NCI-H69 (cell line): ENCODE measurements at places on chromosomes 5 and 9.
A peak's percentile ranks its signal among the peaks of the same experiment; 100 is the strongest.

GRCh38 chr5:100641833-100642232, 106.7 kb downstream of the FAM174A start:
- DNase-seq: no peak

DNA sequence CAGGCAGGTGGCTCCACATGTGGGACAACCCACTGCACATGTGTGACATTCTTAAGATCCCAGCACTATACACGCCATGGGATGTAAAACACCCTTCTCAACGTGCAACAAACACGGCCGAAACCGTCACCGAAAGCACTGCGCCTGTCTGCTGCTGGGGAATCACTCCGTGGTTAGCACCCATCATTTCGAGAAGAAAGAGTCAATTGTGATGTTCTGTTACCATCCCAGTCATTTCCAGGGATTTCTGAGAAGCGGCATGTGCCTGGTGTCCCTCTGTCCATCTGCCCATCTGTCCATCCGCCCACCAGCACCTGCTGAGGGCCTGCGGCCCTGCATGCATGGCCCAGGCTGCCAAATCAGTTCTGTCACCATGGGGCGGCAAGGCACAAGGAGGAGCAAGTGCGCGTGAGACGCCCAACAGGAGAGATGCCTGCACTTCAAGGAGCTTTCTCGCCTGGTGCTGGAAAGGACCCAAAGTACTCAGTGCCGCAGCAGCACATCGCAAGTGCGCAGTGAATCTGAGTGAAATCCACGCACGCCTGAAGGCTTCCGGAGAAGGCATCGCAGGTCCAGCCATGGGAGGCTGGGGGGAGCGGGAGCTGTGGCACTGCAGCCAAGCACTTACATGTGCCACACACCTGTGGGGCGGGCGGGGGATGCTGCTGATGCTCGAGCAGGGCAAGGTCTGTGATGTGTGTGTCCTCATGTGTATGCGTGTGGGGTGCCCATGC, 38.0 kb downstream of the VAV2 start:
- no peak for DNase-seq

DNA sequence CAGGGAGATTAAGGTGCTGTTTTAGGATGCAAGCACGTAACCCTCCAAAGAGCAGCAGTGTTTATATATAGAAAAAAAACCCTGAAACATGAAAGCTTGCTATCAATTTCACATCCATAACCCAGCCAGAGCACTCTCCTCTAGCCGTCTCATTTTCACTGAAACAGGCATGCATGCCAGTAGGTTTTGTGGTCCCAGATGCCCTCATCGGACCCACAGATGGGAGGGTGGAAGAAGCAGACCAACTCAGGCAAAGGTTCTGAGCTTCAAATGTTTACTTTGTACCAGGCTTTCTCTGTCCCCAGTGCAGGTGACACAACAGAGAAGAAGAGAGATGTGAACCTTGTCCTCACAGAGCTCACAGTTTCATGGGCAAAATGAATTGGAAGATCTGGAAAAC, 127.4 kb upstream of the ATP10B start:
- DNase-seq: no peak

DNA sequence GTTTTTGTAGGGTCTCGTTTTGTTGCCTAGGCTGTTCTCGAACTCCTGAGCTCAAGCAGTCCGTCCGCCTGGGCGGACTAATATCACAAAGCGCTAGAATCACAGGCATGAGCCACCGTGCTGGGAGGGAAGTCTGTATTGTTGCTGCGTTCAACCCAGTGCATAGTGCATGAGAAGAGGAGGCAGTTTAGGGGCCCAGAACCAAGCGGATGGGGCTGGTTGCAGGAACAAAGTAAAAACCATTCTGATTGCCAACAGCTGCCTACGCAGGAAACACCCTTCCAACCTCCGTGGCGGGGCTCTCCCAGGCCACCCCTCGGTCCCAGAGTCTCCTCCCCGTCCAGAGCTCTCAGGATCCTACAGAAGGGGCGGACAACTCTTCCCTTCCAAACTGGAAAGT, 87.1 kb downstream of the ANXA2R start:
- DNase-seq: no peak

DNA sequence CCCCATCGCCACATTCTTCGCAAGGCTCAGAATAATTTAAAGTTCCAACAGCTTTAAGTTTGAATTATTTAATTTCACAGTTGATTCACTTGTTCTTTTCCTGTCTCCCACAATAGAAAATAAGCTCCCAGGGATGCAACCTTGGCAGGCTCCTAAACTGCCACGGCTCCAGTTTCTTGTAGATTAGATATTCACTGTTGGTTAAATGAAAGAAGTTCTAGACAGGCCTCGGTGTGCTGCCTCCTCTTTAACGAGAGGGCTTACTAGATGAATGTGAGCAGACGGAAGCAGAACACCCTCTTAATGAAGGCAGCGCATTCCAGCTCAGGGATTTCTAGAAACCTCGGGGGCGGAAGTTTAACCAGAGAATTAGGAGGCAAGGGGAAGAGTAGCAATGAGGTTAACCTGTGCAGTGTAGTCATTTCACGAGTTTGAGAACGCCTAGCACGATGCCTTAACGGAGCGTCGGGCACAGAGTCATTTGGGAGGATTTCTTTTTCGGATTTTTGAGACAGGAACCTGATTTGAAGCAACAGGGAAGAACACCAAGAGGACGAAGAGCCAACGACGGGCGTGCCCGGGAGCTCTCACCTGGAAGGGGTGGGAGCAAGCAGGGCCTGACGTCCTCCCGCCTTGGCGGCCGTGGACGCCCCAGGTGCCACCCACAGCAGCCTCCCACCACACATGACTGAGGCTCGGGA, 637 bp upstream of the SMC5 start:
- peak; percentile 92 for DNase-seq

GRCh38 chr5:43154469-43154868, 33.8 kb downstream of the ZNF131 start:
- no peak for DNase-seq

DNA sequence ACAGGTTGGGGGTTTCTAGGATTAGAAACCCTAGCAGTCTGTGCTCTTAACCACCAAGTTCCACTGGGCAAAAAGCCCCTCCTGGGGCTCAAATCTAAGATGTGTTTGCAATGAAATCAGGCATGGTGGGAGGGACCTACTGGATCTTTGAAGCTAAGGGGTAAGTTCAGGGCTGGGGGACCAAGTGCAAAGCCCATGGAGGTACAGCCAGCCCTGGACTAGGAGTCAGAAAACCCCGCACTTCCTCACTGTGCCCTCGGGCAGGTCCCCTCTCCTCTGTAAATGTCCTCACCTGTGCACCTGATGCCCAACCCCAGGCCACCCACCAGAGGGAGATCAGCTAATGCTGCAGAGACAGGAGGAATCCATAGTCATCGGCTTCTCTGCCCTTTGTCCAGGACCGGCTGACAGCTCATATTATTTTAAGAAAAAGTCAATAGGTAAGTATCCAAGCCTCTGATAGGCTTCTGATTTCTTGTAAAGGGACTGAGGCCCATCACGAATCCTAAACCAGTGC, 138.3 kb downstream of the PAX5 start:
- peak; percentile 29 for DNase-seq

DNA sequence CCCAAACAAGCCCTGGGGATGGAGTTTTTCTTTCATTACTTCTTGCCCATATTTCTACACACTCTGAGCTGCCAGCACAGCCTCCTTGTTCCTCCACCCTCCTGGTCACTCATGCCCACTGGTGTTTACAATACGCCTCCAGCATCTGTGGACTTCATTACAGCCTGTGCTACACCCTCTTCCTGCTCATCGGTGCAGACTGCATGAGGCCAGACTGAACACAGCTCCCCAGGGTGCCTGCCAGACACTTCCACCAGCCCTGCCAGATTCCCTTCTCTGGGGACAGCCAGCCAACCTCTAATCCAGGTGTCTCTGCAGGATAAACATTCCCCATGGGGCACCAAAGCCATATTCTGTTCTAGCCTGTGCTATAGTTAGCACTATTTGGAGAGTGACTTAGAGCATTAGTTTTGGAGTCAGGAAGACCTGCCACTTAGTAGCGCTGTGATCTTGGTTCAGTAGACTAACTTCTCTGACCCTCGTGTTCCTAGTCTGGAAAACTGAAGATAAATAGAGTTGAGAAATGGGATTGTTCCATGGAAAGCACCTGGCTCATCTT, 163.8 kb upstream of the KLF4 start:
- DNase-seq: peak; percentile 97

DNA sequence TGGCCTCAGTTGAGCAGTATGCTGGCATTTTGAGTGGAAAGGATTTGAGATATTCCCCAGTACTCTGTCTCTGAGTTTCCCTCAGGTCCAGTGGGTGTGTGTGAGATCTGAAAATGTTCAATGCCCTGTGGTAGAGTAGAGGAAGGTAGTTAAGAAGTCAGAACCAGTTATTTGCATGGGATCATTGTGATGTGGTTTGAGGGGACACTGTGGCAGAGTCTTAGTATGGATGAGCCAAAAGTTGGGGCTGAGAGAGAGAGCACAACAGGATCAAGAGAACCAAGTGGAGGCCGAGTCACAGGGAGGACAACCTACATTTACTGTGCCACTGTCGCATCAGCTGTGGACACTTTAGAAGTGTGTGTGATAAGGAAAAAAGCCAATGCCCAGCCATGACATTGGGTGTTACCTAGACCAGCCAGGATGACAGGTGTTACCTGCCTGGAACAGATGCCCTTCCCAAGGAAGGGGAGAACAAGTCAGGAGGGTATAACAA, 128.9 kb upstream of the IL12B start:
- no peak for DNase-seq

DNA sequence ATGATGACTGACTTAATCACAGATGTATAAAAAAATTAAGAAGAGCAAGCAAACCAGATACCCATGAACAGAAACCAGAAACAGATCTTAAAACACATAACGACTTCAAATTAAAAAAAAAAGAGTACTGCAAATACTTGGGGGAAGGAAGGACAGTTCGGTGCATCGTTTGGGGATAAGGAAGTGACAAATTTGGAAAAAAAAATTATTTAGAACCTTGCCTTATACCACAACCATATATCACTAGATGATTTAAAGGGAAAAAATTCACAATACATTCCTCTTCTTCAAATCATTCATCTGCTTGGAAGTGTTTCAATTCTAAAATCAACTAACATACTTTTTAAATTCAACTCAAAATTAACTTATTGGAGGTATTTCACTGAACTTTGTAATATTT, 1038.6 kb upstream of the DMAC1 start:
- no peak for DNase-seq

- no peak for DNase-seq
These were observed 109.4 kb downstream of the LIFR start for GRCh38 chr5:38447056-38447455.

GRCh38 chr9:134326724-134327601, 708 bp downstream of the RXRA start:
- DNase-seq: peak; percentile 55

GRCh38 chr9:89675058-89675742, 70.4 kb downstream of the GADD45G start:
- peak; percentile 99 for DNase-seq
